Sciatic nerve (tissue), 2 donors: ENCODE measurements at places on chromosomes 2 and 18. TPM values are rescaled to one million over a fixed set of nuclear protein-coding genes. Genes with fewer than 3 reads are reported as not detected.

The RRM2 gene
- 1.0 TPM for total RNA-seq

GRCh38 chr2:14700753-14701152 is 68.2 kb downstream of the LRATD1 start:
- DNase-seq, result no peak

DNA sequence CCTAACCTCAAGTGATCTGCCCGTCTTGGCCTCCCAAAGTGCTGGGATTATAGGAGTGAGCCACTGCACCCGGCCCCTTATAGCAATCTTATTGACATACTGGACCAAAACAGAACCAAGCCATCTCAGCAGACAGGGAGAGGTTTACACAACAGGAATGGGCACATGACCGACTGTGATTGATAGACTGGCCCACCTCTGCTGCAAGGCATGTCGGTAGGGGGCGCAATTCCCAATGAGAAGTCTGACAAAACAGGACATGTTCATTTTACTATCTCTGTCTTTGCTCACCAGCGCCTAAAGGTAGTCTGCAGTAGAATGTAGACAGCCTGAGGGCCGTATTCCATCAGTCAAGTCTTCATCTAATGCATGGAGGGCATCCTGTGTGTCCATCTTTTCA is 2.0 kb downstream of the LYPD6B start:
- DNase-seq, result no peak

The COLEC11 gene
- 1.1 TPM for total RNA-seq

DNA sequence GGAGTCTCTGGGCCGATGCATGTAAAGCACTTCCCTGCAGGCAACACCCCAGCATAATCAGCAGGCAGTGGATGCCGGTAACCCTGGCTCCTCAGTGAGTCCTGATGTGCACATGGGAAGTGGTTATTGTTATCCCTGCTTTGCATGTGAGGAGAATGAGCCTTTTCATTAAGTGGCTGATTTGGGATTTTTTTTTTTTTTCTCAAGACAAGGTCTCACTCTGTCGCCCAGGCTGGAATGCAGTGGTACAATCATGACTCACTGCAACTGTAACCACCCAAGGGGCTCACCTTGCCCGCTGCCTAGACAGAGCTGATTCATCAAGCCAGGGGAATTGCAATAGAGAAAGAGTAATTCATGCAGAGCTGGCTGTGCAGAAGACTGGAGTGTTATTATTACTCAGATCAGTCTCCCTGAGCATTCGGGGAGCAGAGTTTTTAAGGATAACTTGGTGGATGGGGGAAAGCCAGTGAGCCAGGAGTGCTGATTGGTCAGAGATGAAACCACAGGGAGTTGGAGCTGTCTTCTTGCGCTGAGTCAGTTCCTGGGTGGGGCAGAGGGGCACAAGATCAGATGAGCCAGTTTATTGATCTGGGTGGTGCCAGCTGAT is 95.4 kb downstream of the SOCS6 start:
- no peak for DNase-seq

The LIMS3 gene
- 3.7 TPM for total RNA-seq

The COL4A4 gene
- 7.4 TPM for total RNA-seq

The RASGRP3 gene
- 16.0 TPM for total RNA-seq

GRCh38 chr2:68387408-68388350 is 22.6 kb downstream of the PLEK start:
- DNase-seq, result no peak

The TMEM178A gene
- 6.6 TPM for total RNA-seq

The SERPINB13 gene
- total RNA-seq, result not detected

DNA sequence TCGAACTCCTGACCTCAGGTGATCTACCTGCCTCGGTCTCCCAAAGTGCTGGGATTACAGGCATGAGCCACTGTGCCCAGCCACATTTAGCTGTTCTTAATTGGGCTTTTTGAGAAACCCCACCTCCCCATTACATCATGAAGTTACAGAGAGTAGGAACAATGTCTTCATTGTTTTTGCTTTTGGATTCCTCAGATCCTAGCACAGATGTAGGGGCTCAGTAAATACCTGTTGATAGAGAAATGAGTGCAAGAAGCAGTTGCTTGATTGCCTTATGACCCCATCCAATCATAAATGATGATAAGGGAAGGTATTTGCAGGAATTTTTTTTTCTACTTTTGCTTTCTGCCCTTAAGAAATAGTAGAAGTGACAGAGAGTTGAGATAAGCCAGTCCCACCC is 25.4 kb downstream of the GREB1L start:
- no peak for DNase-seq

The WDR7 gene
- total RNA-seq, result 43.0 TPM

GRCh38 chr2:175832866-175833265 is 169.2 kb downstream of the LNPK start:
- no peak for DNase-seq

The C2orf15 gene
- total RNA-seq, result not detected

The CHRND gene
- not detected for total RNA-seq

DNA sequence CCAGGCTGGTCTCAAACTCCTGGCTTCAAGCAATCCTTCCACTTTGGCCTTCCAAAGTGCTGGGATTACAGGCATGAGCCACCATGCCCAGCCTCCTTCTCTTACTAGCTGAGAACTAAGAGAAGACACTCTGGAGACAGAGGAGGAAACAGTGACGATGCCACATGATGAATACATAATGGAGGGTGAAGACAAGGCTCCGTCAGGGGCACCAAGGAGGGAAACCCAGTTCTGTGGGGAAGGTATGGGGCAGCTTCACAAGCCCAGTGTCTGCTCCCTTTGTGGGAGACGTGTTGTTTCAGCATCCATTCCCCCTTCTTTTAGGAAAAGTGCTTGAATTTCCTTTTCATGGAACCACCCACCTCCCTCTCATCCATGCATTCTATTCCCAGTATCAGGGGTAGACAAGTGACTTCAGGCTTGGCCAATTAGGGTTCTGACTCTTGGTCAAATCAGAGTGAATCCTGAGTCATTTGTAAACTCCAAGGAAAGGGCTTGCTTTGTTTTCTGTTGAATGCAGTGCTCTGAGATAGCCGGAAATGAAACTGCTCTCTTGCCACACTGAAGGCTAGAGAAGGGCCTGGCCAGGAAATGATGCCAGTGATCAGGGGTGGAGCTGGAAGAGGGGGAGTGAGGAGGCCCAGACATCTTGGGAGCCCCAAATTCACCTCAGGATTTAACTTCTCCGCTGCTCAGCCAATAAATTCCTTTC is 23.7 kb downstream of the TMEM127 start:
- no peak for DNase-seq

- no peak for DNase-seq
These were observed 6.6 kb upstream of the KLHL23 start for GRCh38 chr2:169727065-169727464.

DNA sequence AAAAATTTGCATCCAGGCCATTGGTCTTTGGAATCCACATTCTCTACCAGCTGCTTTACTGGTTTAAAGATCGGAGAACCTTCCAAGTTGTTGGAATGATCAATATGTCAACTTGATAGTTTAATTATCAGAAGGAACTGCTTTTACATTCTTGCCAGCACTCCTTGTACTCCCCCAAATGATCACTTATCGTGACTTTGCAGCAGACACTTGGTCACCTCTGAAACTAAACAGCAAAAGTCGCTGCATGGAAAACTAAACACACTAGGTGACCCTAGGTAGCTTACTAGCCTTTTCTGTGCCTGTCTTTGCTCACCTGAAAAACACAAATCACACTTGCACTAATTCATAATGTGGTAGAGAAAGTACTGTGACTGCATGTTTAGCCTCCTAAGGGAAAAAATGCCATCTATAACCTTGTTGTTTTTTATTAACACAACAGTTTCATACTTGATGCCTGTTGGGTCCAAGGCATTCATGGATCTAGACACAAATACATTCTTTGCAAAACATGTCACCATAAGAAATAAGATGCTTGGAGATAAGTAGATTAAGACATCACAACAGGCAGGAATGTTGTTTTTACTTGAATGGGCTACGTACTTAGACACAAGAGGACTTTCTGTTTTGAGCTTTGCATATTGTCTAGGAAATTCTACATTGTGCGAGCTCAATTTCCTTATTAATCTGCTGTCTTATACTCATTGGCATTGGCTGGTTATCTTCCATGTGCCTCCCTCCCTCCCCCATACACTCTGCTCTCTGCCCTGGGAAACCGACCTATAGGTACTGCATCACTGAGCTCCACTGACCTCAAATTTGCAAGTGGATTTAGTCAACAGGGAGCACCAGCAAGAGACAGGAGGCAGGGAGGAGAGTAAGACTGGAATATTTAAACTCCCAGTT is 219.1 kb upstream of the STK17B start:
- DNase-seq, result no peak

DNA sequence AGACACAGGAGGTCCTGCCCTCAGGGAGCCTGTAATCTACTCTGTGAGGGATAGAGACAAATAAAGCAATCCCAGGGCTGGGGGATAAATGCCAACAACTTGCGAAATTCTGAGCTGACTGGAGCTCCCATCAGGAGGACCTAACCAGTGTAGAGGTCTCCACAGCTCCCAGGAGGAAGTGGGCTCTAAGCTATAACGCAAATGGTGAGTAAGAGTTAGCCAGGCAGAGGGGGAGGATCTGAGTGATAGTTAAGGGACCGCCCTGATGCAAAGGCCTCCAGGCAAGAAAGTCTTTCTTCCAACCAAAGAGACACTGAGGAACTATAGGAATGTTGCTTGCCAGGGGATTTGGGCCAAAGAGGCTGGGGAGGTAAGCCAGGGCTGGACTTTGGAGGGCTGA is 16.0 kb upstream of the ZNF532 start:
- no peak for DNase-seq

DNA sequence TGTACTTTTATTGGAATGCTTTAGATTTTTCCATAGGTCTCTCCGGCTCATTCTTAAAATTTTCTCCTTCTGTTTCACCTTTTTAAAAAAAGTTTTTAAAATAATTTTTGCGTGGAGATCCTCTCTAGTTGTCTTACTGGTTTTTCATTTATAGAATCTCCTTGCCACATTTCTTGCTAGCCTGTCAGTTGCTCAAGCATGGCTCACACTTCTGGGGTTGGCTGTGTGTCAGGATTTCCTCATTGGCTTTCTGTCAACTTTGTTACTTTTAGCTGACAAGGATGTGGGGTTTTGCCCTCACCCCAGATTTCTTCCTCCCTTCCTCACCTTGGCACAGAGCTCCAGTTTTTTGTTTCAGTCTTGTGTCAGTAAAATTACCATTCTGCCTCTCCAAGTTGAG is 124.6 kb downstream of the ZNF407 start:
- no peak for DNase-seq

DNA sequence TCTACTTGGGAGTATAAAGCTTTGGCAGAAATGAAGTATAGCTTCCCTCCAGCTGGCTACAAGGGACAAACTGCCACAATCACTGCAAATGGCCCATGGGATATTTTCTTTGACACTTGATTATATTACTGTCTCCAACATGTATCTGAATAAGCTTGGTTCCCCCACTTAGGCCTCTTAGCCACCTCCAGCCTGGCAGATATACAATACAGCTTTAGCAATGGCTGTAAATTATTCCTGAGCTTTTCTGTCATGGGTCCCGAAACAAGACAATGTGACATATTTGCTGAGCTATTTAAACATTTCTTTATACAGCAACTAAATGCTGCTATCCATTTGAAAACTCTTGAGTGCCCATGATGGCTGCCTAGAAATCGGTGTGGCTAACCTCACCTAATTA is 406.2 kb downstream of the SUCLG1 start:
- no peak for DNase-seq

DNA sequence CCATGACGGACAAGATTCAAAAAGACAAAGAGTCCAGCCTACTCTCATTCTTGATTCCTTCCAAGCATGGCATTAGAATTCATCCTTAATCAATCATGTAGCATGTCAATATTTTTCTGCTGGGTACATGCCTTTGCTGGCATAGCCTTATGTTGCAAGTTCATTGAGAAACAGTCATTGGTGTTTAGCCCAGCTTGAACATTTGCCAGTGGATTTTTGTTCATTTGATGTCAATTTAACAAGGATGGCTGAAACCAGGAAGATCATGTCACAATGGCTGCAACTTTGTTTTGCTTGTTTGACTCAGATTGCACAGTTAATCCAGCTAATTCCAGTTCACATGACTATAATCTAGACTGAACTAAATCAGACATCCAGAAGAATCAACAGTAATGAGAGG is 1132.2 kb downstream of the LRP1B start:
- DNase-seq, result no peak

DNA sequence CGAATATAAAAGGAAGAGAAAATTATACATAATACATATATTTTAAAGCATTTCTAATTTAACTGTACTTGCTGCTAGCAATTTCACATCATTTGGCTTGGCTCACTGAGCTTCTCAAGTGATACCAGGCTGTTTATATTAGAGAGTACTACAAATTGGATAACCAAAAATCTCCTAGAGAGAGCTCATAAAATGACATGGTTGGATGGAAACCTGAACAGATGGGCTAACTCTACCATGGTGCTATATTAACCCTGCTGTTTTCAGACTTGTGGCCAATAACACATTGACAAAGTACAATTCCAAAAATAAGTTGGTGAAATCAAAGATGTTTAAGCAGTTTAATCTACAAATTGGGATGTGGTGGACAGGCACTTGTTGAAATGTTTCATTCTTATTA is 364.4 kb upstream of the GCFC2 start:
- no peak for DNase-seq

The CPLX4 gene
- total RNA-seq, result not detected

- DNase-seq, result no peak
These were observed 117.5 kb upstream of the MEIS1 start for GRCh38 chr2:66317268-66317890.

DNA sequence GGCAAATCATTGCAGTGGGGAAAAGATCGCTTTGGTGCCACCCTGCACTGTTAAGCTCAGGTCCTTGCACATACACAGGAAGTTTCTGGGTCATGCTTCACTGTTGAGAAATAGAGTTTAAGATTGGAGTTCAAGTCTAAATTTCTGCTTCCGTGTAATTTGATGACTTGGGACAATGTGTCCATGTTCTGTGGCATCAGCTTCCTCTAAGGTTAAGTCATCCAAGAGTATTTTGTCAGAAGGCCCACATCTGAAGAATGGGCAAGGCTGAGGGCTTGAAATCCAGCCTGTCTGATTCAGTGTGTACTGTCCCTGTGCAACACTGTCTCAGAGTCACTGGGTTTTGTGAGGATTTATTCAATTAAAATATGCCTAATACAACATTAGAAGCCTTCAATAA is 880.7 kb downstream of the SUCLG1 start:
- DNase-seq, result no peak

- DNase-seq, result peak; percentile 79
These were observed at the start of gene AOX1 for GRCh38 chr2:200585730-200586643. Gene AOX1 (plus strand): TSS chr2:200586014. CDS start chr2:200586109, 95 bp downstream.

The MBP gene
- total RNA-seq, result 2,463 TPM

- DNase-seq, result no peak
These were observed 22.2 kb upstream of the ASNSD1 start for GRCh38 chr2:189639007-189639609.
